ENCODE measurements at places on chromosomes 3 and 15.

GRCh38 chr15:96804754-96805153 lies 474.3 kb downstream of the NR2F2 start:
- DNase-seq = no peak

- DNase-seq = no peak
Observed at GRCh38 chr15:39320886-39321285, 260.0 kb upstream of the THBS1 start.

DNA sequence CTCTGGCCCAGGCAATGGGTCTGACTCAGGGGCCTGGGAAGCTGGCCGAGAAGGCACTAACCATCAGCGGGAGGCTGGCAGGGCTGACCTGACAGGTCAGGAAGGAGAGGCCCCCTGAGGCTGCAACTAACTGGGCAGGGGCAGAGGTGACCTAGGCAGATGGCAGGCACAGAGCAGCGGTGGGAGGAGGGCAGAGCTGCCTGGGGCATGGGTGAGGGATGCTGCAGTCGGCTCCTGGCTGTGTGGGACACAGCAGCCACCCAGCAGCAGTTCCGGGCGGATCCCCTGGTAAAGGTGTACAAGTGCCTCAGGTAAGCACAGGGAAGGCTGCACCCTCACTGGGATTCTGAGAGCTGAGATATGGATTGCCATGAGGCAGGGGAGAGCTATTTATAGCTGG lies 236.1 kb downstream of the OCA2 start:
- DNase-seq = no peak

- DNase-seq = no peak
Observed at GRCh38 chr3:107452436-107452835, 70.3 kb upstream of the BBX start.

DNA sequence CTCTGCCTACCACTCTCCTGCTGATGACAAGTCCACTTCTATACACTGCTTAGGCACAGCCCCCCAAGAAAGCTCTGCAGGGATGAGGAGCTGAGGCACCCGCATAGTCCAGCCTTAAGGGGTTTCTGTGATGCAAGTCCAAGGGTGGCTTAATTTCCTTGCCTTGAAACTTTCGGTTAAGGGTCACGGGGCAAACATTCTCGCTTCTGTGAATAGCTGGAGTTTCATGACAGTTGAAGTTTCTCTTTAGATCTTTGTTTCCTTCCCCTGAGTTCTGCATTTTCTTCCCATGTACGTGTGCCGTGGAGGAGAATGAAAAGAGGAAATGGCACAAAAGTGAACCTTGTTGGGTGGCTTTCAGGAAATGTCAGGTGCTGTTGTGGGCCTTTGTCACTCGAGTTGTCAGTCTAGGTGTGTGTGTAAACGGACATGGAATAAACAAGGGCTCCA lies 7.0 kb downstream of the GPR160 start:
- DNase-seq = no peak

GRCh38 chr3:85706130-85706529 lies 747.3 kb downstream of the CADM2 start:
- DNase-seq = no peak

GRCh38 chr3:40237889-40238571 lies 71.5 kb upstream of the EIF1B start:
- DNase-seq = no peak

GRCh38 chr3:66014651-66015050 lies 24.1 kb downstream of the MAGI1 start:
- DNase-seq = no peak

GRCh38 chr15:65401611-65402240 lies 21.0 kb downstream of the IGDCC4 start:
- no peak for DNase-seq

- no peak for DNase-seq
Observed at GRCh38 chr3:135471911-135472310, 493.6 kb upstream of the PPP2R3A start.

GRCh38 chr3:43411429-43411828 lies 125.1 kb downstream of the SNRK start:
- DNase-seq = no peak

GRCh38 chr3:71109241-71109976 lies 474.1 kb downstream of the FOXP1 start:
- no peak for DNase-seq

- no peak for DNase-seq
Observed at GRCh38 chr15:86316726-86317383, 237.2 kb downstream of the AGBL1 start.

DNA sequence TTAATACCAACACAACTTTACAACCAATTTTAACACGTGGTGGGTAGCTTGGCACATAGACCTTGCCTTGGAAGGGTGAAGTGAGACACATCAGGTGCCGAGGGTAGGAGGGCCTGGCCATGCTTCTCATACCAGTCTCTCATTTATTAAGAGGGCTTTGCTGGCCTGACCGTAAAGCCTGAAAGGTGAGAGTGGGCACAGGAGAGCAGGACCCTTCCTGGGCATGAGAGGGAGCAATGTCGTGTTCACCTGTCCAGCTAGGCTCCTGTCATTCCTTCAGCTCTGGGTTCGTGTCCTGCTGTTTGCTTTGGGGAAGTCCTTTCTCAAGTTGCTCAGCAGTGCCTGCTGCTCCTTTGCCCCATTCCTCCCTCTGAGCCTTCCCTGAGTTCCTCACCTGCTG lies 294.4 kb downstream of the EPHB1 start:
- no peak for DNase-seq

- no peak for DNase-seq
Observed at GRCh38 chr15:39140060-39140604, 440.7 kb upstream of the THBS1 start.

DNA sequence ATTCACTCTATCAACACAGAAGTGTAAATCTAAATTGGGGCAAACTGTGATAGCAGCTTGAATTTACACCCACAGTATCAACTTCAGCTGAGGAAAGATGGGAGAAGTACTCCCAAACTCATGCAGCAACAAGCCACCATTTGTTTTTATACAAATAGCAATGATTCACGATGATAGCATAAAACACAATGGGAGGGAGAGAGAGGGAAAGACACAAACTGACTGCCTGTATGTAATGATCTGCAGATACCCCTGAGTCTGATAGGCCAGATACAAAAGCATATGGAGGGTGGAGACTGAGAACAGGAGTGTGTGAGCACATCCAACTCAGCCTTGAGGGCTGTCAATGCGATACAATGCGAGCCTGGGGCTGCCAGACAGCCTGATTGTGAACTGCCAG lies 79.2 kb downstream of the CNTN3 start:
- DNase-seq = no peak

- no peak for DNase-seq
Observed at GRCh38 chr15:64017082-64017588, 29.1 kb downstream of the DAPK2 start.

- no peak for DNase-seq
Observed at GRCh38 chr3:107643038-107643883, 120.5 kb downstream of the BBX start.

DNA sequence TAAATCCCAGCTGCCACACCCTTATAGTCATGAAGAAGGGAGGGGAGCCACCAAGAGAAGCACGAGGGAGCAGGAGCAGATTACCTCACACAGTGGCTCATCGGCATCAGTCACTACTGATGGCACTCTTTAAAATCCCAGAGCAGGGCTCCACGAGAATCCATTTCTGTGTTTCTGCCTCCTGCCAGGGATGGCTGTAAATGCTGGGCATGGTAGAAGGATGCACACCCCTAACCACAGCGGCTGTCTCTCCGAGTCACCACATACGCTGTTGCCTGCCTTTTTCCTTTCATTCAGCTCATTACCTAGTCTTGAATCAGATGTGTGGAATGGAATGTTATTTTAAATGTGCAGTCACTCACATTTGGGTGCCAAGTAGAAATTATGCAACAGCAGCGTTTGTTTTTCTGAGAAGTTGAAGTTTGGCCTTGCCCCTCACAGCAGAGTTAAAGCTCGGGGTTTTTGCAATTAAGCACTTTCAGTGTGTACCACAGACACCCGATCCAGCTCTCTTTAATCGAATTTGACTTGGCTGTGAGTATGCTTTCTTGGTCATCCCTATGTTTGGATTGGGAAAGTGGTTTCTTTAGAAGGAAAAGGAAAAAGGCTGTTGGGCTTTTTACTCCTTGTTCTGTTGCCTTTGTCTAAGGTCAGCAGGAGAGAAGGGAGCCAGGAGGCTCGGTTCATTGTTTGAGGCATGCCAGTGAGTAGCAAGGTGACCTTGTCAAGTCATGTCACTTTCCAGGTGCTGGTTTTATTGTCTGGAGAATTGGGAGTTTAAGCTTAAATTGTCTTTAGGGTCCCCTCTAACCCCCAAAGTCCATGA lies 284.2 kb upstream of the TPM1 start:
- no peak for DNase-seq

GRCh38 chr3:63349583-63350573 lies 71.8 kb downstream of the SYNPR start:
- DNase-seq = no peak

DNA sequence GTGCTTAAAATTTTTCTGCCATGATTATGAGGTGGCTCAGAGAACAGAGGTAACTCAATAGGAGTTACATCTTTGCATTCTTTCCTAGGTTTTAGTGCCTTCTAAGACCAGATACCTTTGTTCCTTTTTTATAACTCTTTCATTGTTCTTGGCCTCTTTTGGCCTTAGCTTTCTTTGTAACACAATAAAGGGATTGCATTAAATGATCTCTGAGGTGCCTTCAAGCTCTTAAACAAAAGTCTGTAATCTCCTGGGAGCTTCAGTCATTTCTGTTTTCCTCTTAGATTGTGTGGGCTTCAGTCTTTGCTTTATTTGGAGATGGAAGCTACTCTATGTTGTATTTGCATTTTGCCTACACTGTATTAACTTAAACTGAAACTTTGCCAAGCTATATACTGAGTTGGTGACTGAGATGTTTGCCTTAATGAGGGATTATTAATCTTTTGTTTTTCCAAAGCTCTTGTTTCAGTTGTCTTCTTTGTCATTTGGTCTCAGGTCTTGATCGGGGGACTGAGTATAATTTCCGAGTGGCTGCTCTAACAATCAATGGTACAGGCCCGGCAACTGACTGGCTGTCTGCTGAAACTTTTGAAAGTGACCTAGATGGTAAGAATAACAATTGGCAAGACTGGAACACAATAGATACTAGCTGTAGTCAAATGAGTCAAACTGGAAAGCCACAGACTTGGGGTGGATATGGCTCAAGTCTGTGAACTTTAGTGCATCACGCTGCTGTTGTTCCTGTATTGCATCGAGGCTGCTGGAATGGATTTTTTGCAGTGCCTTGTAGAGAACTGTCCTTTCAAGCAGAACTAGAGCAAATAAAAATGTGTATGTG lies 110.3 kb downstream of the HCN4 start:
- no peak for DNase-seq

DNA sequence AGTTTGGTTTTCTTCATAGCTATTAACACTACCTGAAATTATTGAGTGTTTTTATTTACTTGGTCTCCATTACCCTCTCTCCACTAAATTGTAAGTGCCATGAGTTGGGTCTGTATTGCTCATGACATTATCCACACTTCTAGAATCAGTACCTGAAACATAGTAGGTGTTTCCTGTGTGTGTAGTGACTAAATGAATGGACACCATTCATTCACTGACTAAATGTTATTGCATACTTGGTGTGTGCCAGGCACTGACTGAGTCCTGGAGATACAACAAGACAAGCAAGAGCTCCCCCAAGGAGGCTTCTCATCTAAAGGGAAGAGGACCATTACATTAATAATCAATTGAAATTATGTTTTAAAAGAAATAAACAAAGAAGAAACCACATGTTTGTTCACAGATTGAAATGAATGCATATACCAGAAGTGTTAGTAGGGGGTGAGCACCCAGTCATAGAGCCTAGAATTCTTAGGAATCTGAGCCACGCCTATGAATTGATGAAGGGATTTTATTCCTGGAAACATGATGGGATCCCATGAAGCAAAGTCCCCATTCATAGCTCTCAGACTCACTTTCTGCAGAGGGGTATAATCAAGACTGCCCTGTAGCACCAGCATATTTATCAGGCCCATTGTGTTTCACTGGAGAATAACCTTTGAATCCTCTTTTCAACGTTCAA lies 31.7 kb upstream of the ATOSA start:
- no peak for DNase-seq

DNA sequence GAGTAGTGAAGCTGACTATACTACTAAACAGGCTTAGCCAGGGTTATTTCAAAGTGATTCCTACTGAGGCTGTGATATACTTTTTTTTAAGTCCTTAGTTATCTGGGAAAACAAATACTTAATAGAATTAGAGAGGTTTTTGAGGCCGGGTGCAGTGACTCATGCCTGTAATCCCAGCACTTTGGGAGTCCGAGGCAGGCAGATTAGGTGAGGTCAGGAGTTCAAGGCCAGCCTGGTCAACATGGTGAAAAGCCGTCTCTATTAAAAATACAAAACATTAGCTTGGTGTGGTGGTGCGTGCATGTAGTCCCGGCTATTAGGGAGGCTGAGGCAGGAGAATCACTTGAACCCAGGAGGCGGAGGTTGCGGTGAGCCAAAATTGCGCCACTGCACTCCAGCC lies 34.2 kb downstream of the PRTG start:
- DNase-seq = no peak

DNA sequence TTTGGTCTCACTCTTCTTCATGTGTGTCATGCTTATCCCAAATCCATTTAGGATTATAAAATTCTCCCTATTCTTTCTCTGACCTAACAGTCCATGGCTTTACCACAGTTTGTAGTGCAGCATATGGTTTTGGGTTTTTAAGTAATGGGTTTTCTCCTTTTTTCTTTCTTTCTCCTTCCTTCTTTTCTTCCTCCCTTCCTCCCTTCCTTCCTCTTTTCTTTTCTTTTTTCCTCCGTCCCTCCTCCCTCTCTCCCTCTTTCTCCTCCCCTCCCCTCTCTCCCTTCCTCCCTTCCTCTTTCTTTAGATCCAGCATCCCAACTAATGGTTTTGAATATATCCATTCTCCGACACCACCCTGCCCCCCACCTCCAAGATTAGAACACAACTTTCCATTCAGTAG lies 118.9 kb downstream of the RBPMS2 start:
- no peak for DNase-seq

DNA sequence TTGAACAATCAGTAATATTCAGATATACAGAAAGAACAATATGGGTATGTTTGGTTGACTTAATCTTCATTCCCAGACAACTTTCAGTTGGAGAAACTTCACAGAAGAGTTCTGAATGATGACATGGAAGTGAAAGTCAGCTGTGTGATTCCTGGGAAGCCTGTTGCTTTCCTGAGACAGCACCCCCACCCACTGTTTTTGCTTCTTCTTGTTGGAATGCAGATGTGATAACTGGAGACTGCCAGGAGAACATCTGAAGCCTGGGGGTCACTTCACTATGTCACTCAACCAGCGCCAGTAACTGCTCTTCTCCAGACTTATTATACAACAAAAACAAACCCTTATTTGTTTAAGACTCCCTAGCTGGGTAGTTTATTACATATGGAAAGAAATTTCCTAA lies 599.4 kb downstream of the ZIC1 start:
- no peak for DNase-seq

DNA sequence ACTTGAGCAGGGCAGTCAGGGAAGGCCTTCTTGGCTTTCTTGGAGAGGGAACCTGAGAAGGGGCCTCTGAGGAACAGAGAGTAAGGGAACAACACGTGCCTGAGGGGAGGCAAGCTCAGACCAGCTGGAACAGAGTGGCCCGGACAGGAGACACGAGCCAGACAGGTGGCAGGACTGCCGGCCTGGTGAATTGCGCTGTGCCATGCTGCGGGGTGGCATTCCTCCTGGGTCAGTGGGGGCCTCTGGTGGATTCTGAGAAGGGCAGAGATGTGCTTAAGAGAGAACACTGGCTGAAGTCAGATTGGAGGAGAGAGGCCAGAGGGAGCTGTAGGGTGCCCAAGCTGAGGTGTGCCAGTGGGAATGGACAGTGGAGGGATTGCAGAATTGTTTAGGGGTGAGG lies 4.9 kb downstream of the CHAC1 start:
- no peak for DNase-seq

GRCh38 chr15:52734329-52734728 lies 55.1 kb upstream of the ATOSA start:
- no peak for DNase-seq

- no peak for DNase-seq
Observed at GRCh38 chr3:56926243-56926946, 124.6 kb upstream of the ARHGEF3 start.

Data from stimulated activated CD8-positive, alpha-beta memory T cell treated with anti-CD3 and anti-CD28 coated beads, Interleukin-4, amount 100 ng/mL, for 4 hours (primary cell).